ENCODE measurements at places on chromosomes 12 and 14.

DNA sequence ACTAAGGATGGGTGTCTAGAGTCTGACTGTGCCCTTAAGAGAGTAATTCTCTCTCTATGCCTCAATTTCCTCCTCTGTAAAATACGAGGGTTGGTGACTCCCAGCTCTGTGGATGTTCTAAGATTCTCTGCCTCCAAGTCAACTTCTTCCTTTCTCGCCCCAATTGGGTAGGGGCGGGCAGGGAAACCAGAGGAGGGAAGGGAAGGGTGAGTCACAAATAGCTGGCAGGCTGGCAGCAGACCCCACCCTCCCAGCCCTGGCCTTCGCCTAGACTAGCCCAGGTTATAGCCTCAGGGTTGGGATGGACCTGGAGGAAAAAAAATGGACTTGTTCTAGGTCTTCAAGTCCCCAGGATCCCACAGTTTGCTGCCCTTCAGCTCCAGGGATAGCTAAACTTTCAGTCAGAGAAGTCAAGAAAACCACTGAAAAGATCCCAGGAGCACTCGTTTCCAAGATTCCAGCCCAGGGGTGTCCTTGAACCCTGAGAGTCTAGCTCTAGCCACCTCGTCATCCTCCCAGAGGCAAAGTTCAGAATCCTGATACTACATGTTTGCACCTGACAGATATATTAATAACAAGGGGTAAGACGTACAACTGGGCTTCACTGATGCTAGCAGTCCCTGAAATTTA, 2.3 kb downstream of the DGKA start:
- DNase-seq = no peak

- DNase-seq = no peak
Measured at GRCh38 chr14:73685328-73685727, 28.9 kb downstream of the PNMA1 start.

- DNase-seq = peak; percentile 69
Measured at GRCh38 chr14:50082308-50082742, 34.0 kb downstream of the VCPKMT start.

GRCh38 chr12:114866331-114866730, 182.4 kb upstream of the TBX3 start:
- no peak for DNase-seq

DNA sequence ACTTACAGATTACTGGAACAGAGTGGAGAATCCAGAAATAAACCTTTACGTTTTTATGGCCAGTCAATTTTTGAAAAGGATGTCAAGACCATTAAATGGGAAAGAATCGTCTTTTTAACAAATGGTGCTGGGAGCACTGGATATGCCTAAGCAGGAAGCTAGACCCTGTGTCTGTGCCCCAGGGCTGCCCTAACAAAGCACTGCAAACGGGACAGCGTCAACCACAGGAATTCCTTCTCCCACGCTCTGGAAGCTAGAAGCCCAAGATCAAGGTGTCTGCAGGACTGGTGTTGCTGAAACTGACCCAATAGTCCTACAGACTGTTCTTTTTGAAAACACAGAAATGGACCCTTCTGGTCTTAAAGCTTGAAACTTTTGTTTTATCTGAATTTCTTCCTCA, 9.3 kb upstream of the TMEM121 start:
- DNase-seq = no peak

- DNase-seq = no peak
Measured at GRCh38 chr14:94665121-94665520, 52.9 kb downstream of the SERPINA3 start.

- DNase-seq = no peak
Measured at GRCh38 chr14:104080376-104081260, 4.9 kb upstream of the ASPG start.

- DNase-seq = no peak
Measured at GRCh38 chr14:64786296-64787149, 82.3 kb downstream of the PLEKHG3 start.

- no peak for DNase-seq
Measured at GRCh38 chr12:65567820-65568219, 256.5 kb upstream of the HMGA2 start.

GRCh38 chr14:92280554-92281262, 42.3 kb upstream of the SLC24A4 start:
- DNase-seq = no peak

GRCh38 chr14:57066887-57067513, 201.7 kb downstream of the EXOC5 start:
- no peak for DNase-seq

DNA sequence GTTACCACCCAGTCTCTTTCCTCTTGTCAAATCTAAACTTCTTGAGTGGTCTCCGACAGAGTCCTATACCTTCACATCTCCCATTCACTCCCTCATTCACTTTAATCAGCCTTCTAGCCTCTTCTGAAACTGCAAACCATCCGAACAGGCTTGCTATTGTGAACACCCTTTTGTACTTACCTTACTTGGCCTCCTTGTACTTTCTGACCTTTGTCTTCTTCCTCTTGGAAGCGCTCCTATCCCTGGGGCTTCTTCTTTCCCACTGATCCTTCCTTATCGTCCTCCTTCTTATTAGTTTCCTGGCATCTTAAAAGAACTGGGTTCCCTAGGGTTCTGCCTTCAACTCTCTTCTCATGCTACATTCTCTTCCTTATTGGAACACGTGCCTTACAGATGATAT, 76.9 kb upstream of the HIF1A start:
- DNase-seq = no peak

GRCh38 chr12:97461553-97461952, 1.1 kb upstream of the RMST start:
- DNase-seq = no peak

- DNase-seq = no peak
Measured at GRCh38 chr12:113485330-113485729, 13.7 kb upstream of the LHX5 start.

DNA sequence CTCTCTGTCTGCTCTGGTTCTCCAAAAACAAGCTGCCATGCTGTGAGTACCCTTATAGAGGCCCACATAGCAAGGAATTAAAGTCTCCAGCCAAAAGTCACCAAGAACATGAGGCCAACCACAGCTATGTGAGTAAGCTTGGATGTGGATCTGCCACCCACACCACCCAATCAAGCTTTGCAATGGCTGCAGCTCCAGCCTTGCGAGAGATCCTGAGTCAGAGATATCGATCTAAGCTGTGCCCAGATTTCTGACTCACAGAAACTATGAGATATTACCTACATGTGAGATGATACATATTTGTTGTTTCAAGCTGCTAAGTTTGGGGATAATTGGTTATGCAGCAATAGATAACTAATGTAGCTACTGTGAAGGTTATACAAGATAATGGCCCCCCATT, 15.5 kb upstream of the TMEM233 start:
- no peak for DNase-seq

DNA sequence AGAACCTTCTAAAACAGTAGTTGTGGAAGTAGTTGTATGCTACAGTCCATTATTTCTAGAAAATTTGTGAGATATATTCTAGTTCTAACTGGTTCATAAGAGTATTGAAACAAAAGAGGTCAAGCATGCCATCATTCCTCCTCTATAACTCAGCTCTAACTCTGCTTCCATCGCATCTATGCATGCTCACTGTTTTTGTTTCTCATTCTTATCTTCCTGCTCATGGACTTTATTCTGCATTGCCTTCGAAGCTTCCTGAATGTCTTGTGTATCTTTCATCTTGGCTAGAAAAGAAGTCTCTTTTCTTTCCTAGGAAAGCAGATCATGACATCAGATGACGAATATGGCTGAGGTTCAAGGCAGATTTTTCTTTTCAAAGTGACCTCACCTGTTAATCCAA, 402 bp downstream of the LMNTD1 start:
- DNase-seq = no peak

DNA sequence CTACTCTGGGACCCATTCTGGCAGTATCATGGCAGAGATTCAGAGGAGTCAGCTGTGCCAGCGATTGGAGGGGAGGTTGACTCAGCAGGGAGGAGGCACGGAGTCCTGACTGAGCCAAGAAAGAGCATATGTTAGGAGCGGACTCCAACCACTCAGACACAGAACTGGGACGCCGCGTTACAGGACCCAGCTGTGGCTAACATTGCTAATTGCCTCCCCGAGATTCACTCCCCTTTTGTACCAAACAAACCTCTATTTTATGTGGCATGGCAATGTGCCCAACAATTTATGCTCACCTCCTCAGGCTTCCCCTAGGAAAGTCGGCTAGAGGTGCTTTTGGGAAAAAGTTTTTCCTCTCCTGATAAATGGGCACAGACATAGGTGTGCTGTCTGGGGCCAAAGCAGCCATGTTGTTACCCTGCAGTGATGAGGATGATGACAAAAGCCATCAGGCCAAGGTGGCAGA, 15.2 kb upstream of the CLIP1 start:
- DNase-seq = no peak

GRCh38 chr12:89733579-89734201, 25.1 kb upstream of the ATP2B1 start:
- DNase-seq = no peak

DNA sequence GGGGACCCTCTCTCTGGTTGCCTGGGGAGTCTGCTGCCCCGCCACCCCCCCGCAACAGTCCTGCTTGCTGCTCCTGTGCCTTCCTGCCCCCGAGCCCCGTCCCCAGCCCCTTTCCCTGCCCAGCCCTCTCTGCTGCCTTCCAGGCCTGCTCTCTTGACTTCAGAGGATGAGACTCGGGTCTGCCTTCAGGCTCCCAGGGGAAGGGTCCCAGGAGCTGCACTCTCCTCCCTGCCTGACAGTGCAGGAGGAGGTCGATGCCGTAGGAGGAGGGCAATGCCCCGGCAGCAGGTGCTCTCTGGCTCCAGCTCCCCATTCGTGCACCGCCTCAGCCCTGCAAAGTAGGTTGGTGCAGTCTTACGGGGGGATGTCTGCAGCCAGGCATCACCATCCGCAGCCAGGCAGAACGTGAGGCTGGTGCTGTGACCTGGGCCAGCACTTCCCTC, 185.1 kb upstream of the C14orf180 start:
- no peak for DNase-seq

- DNase-seq = no peak
Measured at GRCh38 chr12:131461096-131461495, 249.8 kb upstream of the SFSWAP start.

- DNase-seq = no peak
Measured at GRCh38 chr14:85002846-85003245, 527.1 kb upstream of the FLRT2 start.

DNA sequence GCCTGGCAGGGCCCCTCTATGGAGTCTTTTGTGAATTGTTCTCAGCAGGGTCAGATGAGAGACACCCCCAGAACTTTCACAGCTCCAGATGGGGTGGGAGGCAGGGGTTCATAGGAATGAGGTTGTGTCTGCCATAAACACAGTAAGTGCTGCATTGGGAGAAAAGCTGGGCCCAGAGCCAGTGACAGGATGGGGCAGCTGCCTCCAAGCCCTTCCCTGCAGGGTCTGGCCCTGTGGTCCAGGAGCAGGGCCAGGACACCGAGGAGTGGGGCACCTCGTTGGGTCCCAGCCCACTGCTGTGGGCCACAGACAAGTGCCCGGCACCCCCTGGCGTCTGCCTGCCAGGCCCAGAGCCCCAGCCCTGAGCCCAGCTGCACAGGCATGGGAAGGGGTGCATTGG, 13.3 kb downstream of the INF2 start:
- DNase-seq = no peak

DNA sequence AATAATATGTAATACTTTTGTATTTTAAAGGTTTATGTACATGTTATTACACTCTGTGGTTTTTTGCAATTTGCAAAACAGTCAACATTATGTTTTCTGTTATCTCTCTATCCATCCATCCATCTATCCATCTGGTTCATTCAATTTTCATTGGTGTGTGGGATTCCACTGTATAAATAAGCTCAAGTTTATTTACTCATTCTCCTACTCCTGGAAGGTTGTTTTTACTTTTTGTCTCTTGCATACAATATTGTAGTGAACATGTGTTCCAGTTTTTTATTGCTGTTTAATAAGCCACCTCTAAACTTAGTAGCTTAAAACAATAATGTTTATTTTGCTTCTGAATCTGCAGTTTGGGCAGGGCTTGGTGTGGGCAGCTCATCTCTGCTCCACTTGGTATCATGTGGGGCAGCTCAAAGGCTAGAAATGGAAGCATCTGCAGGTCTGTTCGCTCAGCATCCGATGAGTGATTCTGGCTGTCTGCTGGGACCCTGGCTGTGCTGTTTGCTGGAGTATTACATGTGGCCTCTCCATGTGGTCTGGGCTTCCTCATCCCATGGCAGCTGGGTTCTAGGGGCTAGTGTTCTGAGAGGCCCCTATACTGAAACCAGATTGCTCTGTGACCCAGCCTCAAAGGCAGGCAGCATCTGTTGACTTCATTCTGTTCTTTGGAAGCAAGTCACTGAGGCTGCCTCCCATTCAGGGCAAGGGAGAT, 98.8 kb downstream of the SLC25A47 start:
- DNase-seq = no peak

DNA sequence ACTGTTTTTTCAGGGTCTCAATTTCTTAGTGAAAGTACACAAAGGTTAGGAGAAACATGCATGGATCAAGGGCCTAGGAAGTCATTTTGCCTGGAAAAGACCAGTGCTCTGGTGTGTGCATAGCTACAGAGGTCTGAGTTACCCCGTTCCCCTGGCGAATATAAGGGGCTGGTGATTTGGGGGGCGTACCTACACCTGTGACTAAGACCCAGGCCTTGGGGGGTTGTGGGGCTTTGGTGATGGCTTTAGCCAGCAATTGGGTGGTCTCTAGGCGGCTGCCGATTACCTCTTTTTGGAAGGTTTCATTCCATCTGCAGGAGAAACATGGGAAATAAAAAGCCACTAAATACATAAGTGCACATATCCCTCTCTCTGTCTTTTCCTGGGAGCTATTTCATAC, 1.1 kb downstream of the SDR39U1 start:
- no peak for DNase-seq

DNA sequence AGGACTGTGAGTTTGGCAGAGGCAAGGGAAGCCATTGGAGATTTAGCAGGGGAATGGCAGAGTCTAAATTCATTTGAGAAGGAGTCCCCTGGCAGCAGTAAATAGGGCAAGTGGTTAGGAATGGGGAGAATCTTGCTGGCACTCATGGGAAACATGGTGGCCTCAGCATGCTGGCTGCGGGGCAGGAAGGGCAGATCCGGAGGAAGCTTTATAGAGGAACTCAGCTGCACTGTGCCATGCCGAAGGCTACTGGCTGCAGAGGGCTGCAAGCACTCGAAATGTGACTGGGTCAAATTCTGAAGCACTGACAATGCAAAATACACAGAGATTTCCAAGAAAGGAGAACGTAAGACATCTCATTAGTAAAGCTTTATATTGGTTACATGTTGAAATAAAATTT, 23.9 kb downstream of the CCNK start:
- no peak for DNase-seq

Data from T-helper 22 cell (primary cell).